ENCODE measurements at places on chromosomes 13 and 19. TPM values are rescaled to one million over a fixed set of nuclear protein-coding genes. Genes with fewer than 3 reads are reported as not detected.

The NUDT19 gene
- 10.0 TPM for total RNA-seq

The PRSS57 gene
- total RNA-seq: not detected

DNA sequence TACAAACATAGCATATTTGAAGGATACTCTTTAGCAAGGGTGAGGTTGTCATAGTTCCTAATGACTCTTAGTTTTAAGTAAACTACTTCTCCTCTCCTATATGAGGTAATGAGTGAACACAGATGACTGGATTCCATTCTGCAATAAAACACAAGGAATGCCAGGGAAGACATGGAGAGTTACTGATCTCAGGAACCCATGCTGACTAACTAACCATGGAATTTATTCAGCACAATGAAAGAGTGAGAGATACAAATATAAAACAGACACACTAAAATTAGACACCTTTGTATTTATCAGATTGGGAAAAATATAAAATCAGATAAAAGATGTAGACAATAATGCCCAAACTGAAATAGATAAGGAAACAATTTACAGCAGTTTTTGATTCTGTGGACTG lies 1525.9 kb upstream of the SLC10A2 start:
- no peak overlapping the region for H3K27ac ChIP-seq
- H3K27me3 ChIP-seq: no peaks in the 10 kb centered on the region
- H3K36me3 ChIP-seq: no peaks in the 10 kb centered on the region
- H3K4me1 ChIP-seq: peaks cover 15% of the 10 kb centered on the region

DNA sequence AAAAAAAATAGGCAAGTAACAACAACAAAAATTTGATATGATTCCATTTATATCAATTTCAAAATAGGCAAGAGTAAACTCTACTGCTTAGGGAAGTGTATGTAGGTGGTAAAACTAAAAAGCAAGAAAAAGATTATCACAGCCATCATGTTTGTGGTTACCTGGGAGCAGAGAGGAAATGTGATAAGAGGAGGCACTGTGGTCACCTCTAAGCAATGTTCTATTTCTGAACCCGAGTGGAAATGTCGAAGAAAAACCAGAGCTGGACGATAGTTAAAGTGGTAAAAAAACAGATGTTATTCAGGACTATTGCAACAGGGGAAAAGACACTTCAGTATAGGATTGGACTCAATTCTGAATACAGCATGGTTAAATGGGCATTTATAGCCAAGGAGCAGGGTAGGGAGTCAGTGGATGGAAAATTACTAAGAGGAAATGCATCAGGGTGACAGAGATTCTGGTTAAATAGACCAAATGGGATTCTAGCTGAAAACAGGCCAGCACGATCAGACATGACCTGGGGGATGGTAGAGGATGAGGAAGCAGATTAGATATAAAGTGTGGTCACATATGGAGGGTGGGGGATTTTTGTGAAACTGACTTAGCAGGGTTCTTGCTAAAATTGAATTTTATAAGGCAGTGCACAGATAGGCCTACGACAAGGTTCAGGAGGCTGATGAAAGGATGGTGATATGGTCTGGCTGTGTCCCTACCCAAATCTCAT lies 6.0 kb upstream of the TEX30 start:
- H3K27me3 ChIP-seq: no peaks in the 10 kb centered on the region
- H3K4me3 ChIP-seq: no peak overlapping the region
- peaks cover 1% of the 10 kb centered on the region for H3K4me1 ChIP-seq
- no peak for DNase-seq

- peak overlapping the region; percentile 73 for H3K27ac ChIP-seq
- no peaks in the 10 kb centered on the region for H3K36me3 ChIP-seq
- peak overlapping the region; percentile 9 for H3K4me3 ChIP-seq
- DNase-seq: no peak
These were observed 7.1 kb downstream of the KLF16 start for GRCh38 chr19:1856345-1856697.

GRCh38 chr19:23789246-23789645 lies 30.6 kb upstream of the ZNF681 start:
- no peak overlapping the region for H3K27ac ChIP-seq
- H3K4me1 ChIP-seq: peaks cover 8% of the 10 kb centered on the region
- no peak for DNase-seq
- H3K36me3 ChIP-seq: no peaks in the 10 kb centered on the region

- H3K27me3 ChIP-seq: peaks cover 15% of the 10 kb centered on the region
- H3K36me3 ChIP-seq: no peaks in the 10 kb centered on the region
- H3K4me1 ChIP-seq: peaks cover 14% of the 10 kb centered on the region
- no peak overlapping the region for H3K4me3 ChIP-seq
These were observed 3.4 kb downstream of the TMEM145 start for GRCh38 chr19:42316223-42317211.

- no peak for DNase-seq
- no peak overlapping the region for H3K4me3 ChIP-seq
- no peak overlapping the region for H3K27ac ChIP-seq
These were observed 357.3 kb downstream of the ZNF536 start for GRCh38 chr19:30729451-30729850.

- no peak for DNase-seq
- H3K4me3 ChIP-seq: no peak overlapping the region
- H3K4me1 ChIP-seq: no peaks in the 10 kb centered on the region
- no peak overlapping the region for H3K27ac ChIP-seq
These were observed 696.2 kb upstream of the SLITRK5 start for GRCh38 chr13:86974995-86975328.

GRCh38 chr19:50894478-50895356 lies 16.5 kb downstream of the KLK4 start:
- no peak overlapping the region for H3K4me3 ChIP-seq
- no peaks in the 10 kb centered on the region for H3K4me1 ChIP-seq
- no peak overlapping the region for H3K27ac ChIP-seq
- no peak for DNase-seq
- H3K27me3 ChIP-seq: peaks cover 8% of the 10 kb centered on the region

GRCh38 chr13:30111810-30112209 lies 195.5 kb downstream of the KATNAL1 start:
- H3K4me3 ChIP-seq: no peak overlapping the region
- peaks cover 33% of the 10 kb centered on the region for H3K4me1 ChIP-seq
- H3K27me3 ChIP-seq: no peaks in the 10 kb centered on the region
- H3K27ac ChIP-seq: no peak overlapping the region
- no peaks in the 10 kb centered on the region for H3K36me3 ChIP-seq

DNA sequence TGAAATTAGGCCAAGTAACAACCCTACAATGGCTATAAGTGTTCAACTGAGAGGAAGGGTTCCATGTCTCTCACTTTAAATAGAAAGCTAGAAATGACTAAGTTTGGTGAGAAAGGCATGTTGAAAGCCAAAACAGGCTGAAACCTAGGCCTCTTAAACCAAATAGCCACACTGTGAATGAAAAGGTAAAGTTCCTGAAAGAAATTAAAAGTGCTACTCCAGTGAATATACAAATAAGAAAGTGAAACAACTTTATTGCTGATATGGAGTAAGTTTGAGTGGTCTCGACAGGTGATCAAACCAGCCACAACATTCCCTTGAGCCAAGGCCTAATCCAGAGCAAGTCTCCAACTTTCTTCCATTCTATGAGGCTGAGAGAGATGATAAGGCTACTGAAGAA lies 209.6 kb downstream of the KLF12 start:
- H3K4me3 ChIP-seq: no peak overlapping the region
- no peak for DNase-seq
- no peak overlapping the region for H3K27ac ChIP-seq
- no peaks in the 10 kb centered on the region for H3K27me3 ChIP-seq
- H3K36me3 ChIP-seq: peaks cover 5% of the 10 kb centered on the region

GRCh38 chr19:38806371-38806770 lies 6.4 kb downstream of the LGALS4 start:
- no peak overlapping the region for H3K27ac ChIP-seq
- no peaks in the 10 kb centered on the region for H3K4me1 ChIP-seq
- DNase-seq: no peak
- H3K36me3 ChIP-seq: no peaks in the 10 kb centered on the region

- DNase-seq: no peak
- no peaks in the 10 kb centered on the region for H3K27me3 ChIP-seq
- H3K4me1 ChIP-seq: peaks cover 42% of the 10 kb centered on the region
- no peaks in the 10 kb centered on the region for H3K36me3 ChIP-seq
- no peak overlapping the region for H3K27ac ChIP-seq
- no peak overlapping the region for H3K4me3 ChIP-seq
These were observed 87.1 kb upstream of the FNDC3A start for GRCh38 chr13:48888613-48889012.

DNA sequence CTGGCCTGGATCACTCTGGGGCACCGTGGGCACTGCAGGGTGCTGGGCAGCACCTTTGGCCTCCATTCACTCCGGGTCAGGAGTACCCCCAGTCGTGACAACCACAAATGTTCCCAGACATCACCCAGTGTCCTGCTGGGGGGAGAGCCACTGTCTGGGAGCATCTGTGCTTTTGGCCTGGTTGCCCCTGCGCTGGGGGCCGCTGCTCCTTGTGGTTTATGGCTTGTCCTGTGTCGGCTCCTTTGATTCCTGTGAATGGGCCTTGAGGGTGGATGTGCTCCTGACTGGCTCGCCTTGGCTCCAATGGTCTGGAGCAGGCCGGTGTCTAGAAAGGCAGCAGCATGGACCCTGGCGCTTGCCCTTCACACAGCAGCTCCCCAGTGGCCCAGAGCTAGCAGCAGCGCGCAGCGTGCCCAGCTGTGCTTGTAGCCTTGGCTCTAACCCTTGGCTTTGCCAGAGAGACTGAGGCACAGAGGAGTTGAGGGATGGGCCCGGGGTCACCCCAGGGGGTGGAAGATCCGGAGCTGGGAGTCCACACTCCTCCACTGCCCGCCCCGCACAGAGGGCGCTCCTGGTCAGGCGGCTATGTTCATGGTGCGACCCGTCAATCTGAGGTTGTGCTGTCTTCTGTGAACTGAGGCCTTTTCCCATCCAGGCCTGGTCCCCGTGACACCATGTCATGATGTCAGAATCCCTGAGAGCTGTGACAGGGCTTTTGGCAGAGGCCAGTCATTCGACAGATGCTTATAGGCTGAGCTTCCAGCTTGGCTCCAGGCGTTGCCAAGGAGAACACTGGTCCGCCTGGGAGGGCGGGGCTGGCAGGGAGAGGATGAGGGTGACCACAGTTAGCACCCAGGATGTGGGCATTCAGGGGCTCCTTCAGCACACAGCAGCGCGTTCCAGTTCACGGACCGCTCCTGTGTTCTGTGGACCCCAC lies 4.1 kb downstream of the DAZAP1 start:
- H3K4me3 ChIP-seq: no peak overlapping the region
- H3K4me1 ChIP-seq: peaks cover 57% of the 10 kb centered on the region
- no peaks in the 10 kb centered on the region for H3K27me3 ChIP-seq
- no peaks in the 10 kb centered on the region for H3K36me3 ChIP-seq
- peak; percentile 87 for DNase-seq
